Ammon's horn (tissue), 1 donor: ENCODE measurements at places on chromosomes 1 and 21.
A peak's percentile ranks its signal among the peaks of the same experiment; 100 is the strongest.

GRCh38 chr1:228758447-228758846 lies 23.2 kb downstream of the RHOU start:
- DNase-seq, result no peak

DNA sequence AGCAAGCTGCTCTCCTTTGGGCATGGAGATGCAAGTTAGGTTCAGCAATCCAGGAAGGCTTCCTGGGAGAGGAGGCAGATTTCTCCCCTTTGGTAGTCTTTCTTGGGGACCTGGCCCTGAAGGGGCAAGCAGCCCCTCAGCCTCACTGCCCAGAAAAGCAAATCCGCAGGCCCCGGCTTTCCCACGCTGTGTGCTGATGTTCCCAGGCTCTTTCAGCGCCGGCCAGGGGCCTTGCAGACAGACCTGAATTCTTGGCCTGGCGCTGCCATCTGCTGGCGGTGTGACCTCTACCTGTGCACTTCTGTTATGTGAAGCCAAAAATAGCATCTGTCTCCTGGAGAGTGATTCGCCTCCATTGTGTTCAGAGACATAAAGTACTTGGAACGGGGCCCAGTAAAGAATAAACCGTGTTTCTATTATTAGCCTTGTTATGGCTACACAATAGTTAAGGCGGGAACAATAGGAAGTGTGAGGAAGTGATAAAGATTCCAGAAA lies 64.8 kb downstream of the ALPL start:
- DNase-seq, result peak; percentile 64

DNA sequence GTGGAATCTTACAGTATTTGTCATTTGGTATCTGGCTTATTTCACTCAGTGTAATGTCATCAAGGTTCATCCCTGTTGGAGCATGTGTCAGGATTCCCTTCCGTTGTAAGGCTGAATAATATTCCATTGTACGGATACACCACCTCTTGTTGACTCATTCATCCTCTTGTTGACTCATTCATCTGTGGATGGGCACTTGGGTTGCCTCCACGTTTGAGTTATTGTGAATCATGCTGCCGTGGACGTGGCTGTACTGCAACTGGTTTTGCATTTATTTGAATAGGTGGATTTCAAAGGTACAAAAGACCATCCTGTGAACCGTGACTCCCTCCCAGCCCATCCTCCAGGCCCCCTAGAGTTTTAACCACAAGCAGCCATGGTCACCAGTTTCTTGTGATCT lies 11.9 kb upstream of the TCP10L start:
- DNase-seq, result peak; percentile 33

DNA sequence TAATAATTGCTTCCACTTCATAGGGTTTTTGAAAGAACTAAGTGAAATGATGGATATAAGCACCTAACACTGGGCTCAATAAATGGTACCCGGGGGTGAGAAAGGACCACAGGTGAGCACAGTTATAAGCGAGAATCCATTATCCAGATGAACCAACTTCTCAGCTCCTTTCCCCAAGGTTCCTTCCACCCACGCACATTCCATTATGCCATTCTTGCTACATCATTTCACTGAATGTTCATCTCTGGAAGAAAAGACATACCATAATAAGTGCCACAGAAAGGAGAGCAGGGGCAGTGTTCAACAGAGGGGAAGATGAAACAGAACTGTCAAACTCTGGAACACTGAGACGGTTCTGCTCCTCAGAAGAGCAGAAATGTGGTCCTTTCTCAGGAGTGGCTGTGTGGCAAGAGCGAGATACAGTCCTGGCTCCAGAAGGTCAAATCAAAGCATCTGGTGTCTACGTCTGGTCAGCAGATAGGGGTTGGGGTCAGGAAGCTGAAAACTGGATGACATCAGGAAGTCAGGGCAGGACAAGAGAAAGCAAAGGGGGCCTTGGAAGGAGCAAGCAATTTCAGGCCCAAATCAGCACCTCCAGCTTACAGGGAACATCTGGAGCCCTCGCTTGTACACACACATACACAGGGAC lies 255.4 kb upstream of the TMEM51 start:
- no peak for DNase-seq

DNA sequence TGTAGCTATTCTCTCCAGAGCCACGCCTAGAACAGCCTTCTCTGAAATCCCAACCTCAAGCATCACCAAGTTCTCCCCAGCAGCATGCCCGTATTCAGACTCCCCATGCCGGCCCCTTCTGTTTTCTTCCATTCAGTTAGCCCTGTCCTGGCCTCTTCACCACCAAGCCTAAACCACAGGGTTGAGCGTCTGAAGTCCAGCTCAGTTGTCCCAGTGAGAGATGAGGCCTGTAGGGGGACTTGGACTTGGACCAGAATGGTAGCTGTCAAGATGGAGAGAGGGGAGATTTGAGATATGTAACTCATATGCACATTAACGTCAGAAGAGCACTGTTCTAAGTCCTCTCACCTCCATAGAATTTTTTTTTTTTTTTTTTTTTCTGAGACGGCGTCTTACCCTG lies 5.5 kb upstream of the TMEM54 start:
- no peak for DNase-seq

DNA sequence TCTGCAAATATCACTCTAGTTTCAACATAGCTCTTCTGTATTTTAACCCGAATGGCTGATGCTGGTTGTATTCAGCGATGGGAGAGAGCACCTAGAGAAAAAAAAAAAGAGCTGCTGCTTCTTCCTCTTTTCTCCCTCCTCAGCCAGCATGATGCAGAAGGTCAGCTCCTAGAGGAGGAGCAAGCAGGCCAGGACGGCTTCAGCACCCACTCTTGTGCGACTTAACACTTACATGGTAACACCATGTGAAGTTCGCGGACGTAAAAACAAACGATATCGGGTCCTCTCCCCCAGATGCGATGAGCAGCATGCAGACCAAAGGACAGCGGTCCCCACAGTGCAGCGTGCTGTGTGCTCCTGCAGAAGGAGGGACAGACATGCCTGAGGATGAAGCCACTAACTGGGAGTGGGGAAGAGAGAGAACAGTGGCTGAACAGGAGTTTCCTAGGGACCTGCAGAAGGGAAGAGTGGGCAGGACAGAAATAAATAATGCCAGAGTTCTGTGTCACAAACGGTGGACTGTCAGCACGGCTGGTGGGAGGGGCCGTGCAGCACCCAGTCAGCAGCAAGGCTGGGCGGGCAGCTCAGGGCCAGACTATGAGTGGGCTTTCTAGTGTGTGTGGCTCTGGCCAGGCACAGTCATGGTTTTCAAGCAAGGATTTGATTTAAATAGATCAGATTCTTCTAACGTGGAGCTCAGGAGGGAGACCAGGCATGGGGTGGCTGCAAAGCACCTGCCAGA lies 11.4 kb upstream of the B3GALT5 start:
- no peak for DNase-seq

DNA sequence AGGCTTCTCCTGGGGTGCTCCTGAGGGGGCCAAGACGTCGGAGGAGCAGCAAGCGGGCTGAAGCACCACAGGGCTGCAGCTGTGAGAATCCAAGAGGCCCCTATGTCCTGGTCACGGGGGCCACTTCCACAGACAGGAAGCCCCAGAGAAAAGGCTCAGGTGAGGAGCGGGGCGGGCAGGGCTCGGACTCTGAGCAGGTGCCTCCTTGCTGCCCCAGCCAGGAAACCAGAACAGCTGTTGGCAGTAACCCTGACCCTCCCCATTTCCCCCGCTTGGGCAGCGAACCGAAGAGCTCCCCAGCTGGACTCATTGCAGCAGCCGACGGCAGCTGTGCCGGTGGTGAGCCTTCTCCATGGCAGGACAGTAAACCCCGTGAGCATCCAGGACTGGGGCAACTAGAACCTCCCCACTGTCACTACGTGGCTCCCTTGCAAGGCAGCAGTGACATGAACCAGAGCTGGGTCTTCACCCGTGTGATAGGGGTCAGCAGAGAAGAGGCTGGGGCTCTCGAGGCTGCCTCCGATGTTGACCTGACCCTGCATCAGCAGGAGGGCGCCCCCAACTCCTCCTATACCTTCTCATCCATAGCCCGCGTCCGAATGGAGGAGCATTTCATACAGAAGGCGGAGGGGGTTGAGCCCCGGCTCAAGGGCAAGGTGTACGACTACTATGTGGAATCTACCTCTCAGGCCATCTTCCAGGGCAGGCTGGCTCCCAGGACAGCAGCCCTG lies 625 bp downstream of the KLHDC7A start:
- no peak for DNase-seq

DNA sequence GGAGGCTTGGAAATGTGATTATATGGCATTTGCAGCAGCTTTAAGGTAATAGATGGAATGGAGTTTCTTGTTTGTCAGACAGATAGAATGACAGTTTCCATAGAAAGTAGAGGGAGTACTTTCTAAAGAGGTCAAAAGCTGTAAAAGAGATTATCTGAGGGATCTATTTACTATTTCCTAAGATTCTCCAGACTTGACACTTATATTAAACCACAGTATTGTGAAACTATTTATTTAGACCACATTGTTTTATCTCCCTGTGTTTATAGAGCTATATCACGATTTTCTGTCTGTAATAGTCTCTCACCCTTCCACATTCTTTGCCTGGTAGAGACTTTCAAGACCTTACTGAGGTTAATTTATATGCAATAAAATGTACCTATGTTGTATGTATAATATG lies 66.7 kb downstream of the MAN1A2 start:
- DNase-seq, result no peak

DNA sequence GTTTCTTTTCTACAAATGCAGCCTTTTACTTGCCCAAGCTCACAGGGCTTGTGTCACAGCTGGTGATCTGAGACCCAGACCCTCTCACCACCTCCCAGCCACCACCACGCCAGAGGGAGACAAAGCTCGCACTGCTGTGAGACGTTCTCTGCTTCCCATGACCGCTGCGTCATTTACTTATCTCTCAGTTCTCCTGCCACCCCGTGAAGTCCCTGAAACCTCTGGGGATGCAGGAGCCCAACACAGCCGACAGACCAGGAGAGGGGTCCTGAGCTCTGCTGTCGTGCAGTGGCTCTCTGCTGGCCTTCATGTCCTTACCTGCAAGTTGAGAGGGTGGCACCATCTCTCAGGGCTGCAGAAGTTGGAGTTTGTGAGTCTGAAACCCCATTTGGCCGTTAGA lies 77.7 kb downstream of the SLC16A1 start:
- DNase-seq, result peak; percentile 57

- DNase-seq, result no peak
Measured at GRCh38 chr21:40080385-40080784, 213.1 kb downstream of the PCP4 start.

DNA sequence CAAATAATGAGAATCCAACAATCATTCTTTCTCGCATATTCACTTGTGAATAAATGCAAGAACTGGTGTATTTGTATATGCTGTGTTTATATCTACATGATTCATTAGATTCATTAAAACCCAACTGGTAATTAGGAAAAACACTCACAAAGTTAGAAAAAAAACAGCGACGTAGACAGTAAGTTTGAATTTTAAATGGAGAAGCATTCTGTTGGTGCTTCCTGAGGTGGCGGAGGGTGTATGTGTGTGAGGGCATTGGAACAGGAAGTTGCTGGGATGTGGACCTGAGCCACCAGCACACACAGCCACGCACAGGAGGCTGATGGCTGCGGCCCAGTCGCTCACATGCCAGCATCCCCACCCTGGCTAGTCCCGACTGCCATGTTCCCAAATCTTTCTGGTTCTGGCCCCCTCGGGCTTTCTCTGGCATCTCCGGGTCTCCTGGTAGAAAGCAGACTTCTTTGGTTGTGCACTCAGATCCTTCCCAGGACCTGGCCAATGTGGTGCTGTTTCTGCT lies 121.6 kb upstream of the IRF2BP2 start:
- no peak for DNase-seq

GRCh38 chr1:247330548-247331171 lies 1.0 kb downstream of the ZNF496 start:
- no peak for DNase-seq

- no peak for DNase-seq
Measured at GRCh38 chr1:200873116-200873670, 412 bp downstream of the GPR25 start.

DNA sequence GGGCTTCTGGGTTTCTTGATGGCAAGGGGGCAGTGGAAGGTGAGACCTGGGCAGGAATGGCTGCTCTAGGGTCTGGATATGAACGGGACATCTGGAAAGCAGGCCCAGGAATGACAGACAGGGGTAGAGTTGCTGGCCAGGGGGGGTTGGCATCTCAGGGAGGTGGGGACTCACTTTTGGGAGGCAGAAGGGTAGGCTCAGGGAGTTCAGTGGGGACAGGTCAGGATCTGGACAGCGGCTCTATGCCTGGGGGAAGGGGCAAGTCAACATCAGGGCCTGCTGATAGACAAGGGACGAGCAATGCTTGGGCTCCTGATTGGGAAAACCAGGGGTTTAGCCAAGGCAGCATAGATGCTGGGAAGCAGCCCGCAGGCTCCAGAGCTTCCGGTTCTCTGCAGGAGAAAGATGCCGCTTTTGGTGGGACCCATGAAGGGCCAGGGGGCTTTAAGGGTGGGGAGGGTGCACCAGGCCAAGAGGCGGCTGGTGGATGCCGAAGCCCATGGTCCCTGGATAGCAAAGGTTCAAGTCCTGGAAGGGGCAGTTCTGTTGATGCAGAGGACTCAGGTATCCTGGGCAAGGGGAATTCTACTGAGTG lies 21.9 kb downstream of the IGFN1 start:
- DNase-seq, result no peak

DNA sequence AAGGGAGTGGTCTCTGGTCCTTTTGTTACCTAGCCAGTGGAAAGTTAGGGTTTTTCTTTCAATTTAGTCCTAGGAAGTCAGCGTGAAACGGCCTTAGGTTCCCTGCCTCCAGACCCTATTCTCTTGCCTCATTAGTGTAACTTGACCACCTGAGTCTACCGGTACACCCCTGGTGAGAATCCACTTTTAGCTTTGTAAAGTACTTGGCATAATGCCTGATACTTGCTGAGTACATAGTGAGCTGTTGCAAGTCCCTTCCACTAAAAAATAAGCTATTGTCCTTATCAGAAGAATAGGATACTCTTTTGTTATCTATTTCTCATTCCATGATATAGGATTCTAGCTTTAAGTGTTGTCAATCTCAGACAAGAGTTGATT lies 228.8 kb downstream of the ST6GALNAC3 start:
- no peak for DNase-seq
